ENCODE measurements at places on chromosomes 4 and X.

DNA sequence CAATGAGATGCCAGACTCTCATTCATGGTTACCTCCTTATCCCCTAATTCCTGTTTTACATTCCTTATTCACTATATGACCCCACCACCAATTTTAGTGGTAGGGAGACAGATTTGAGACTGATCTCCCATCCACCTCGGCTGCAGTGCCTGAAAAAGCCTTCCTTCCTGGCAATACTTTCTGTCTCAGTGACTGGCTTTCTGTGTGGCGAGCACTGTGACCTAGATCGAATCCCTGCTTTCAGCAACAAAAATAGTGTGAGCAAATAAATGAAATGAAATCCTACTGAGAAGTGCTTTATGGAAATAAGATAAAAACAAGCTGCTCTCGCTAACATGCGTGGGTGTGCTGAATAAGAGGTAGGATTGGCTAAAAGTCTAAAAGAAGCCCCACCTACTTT is 165.3 kb downstream of the GPM6A start:
- DNase-seq, result no peak

DNA sequence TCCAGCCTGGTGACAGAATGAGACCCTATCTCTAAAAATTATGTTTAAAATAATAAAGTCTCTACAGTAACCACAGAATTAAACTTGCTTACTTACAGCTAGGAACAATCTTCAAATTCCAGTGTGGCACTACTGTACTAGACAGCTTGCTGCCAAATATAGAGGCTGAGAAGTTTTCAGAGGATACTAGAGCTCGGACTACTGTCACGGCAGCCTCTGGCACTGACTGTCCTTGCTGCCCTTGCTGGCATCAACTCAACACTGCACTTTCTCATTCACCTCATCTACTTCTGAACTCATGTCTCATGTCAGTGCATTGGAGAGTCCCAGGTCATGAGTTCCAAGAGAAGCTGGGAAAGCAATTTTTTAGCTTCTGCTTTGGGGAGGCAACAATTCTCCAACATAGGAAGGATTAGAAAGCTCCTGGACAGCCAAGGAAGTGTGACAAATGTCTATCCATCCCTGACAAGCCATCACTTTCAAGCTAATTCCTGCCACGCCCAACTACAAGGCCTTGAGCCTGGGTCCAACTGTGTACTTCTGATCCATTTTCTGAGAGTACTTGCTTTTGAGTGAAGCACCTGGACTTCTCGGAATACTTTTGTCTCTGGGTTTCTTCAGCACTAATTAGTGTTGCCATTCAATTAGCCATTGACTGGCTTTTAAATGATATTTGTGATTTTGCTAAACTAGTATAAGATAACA is 98.6 kb upstream of the NR3C2 start:
- no peak for DNase-seq

DNA sequence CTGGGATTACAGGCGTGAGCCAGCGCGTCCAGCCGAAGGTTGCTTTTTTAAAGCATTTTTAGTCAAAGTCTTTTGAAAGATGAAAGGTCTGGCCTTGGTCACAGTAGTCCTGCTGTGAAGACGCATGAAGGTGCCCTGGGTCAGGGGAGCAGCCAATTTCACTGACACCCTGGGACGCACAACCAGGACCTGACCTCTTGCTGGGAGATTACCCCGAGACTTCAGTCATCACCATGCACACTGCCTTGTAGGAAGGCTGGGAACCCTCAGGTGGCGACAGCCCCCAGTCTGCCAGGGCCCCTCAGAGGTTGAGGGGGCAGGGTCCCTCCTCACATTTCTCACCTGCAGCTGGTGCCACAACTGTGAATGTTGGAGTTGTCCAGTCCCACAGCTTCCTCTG is 53.2 kb downstream of the CPLX1 start:
- DNase-seq, result no peak

DNA sequence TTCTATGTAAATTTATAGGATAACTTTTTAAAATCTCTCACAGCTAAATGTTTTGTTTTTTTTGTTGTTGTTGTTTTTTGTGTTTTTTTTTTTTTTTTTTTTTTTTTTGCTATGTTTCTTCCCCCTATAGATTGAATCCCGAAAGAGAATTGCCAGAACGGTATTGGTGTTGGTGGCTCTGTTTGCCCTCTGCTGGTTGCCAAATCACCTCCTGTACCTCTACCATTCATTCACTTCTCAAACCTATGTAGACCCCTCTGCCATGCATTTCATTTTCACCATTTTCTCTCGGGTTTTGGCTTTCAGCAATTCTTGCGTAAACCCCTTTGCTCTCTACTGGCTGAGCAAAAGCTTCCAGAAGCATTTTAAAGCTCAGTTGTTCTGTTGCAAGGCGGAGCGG is 4.1 kb downstream of the BRS3 start:
- no peak for DNase-seq

- DNase-seq, result no peak
Measured at GRCh38 chrX:10010686-10011085, 43.5 kb downstream of the CLDN34 start.

DNA sequence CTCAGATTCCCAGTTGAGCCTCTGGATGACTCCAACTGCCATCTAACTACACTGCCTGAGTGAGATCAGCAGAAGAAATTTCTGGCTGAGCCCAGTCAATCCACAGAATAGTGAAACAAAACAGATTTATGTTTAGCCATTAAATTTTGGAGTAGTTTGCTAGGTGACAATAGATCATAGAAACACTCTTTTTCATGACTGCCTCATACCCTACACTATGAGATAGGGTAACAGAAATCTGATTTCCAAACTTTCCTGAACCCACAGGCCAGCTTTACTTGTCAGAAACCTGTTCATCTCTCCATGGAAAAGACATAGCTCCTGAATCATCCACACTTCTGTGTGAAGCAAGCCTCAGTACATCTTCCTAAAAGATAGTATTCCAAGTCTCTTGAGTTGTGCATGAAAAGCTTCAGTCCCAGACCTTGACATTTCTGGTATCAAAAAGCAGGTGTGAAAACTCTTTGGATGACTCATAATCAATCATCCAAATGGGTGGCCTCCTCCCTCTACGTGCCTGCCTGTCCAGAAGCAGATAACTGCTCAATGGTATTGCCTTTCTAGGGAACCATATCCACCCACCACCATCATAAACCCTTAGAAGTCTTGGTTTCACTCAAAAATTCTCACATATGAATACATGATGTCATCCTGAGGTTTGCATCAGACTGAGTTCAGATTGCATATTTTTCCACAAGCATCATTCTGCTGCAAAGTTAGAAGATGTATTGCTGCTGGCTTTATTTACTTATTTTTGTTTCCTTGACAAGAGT is 47.5 kb upstream of the RAP2C start:
- no peak for DNase-seq

DNA sequence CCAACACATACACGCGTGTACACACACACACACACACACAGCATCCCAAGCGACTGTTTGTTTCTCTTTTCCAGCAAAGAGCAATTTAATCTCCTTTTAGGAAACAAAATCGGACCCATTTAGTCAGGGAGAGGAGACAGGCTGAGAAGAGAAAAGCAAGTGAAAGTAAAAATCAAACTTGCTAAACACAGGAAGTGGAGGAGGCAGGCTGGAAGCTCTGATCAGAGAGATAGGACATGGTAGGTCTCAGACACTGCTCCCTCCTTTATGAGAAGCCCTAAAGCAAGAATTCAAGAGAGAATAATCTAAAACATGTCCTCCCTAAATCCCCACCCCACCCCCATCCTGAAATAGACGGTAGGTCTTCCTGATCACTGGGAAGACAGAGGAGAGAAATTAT is 62.3 kb downstream of the GPC3 start:
- DNase-seq, result no peak

DNA sequence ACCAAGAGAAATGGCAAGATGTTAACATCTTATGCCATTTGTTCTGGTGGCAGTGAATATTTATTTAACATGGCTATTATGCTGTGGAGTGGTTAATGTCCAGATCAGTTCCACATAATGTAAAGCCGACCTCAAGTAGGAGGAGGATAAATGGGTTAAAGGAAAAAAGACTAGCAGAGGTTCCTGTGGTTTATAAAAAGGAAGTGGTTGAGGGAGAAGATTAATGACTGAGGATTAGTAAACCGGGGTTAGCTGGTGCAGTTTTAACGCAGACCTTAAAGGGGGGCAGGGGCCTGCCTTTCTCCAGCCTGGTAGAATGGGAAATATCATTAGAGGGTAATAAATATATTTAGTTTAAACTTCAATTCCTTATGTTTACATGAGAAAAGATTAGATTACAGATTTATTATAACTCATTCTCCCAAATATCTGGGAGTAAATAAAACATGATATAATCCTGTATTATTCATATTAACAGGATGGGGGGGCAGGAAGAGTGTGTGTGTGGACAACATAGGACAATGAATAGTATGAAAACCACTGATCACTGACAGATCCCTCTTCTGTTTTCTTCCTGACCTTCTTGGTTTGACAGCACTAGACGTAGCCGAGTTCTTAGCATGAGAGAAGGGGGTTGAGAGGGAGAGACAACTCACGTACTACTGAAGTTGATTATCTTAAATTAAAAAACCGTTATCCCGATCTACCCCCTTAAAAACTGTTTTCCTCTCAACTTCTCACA is 124.1 kb upstream of the LIMCH1 start:
- DNase-seq, result no peak

GRCh38 chrX:47202316-47202715 is 8.7 kb downstream of the UBA1 start:
- no peak for DNase-seq

DNA sequence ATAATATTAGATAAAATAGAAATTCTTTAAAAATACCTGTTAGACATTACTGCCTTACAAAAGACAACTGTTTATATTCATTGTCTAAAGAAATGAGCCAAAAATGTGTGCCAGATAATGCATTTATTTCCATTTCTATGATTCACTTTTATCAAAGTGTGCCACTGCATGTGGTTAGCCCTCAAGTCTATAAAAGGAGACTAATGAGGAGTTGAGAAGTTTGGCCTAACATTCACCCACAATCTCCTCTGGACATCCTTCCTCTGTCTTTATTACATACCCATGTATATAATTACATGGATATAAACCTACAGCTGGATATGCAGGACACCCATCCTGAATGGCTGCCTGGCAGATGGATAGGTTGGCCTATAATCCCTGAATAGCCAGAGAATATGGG is 42.6 kb upstream of the PDE5A start:
- DNase-seq, result no peak

DNA sequence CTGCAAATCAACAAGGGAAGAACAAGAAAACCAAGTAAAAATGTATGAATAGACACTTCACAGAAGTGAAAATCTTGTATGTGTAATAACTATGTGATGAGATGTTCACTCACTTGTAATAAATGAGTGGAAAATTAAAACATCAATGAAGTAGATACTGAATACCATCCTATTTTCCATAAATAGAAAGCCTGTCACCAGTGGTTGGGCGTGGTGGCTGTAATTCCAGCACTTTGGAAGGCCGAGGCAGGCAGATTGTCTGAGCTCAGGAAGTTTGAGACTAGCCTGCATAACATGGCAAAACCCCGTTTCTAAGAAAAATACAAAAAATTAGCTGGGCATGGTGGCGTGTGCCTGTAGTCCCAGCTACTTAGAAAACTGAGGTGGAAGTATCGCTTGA is 53.5 kb upstream of the SOD3 start:
- no peak for DNase-seq

DNA sequence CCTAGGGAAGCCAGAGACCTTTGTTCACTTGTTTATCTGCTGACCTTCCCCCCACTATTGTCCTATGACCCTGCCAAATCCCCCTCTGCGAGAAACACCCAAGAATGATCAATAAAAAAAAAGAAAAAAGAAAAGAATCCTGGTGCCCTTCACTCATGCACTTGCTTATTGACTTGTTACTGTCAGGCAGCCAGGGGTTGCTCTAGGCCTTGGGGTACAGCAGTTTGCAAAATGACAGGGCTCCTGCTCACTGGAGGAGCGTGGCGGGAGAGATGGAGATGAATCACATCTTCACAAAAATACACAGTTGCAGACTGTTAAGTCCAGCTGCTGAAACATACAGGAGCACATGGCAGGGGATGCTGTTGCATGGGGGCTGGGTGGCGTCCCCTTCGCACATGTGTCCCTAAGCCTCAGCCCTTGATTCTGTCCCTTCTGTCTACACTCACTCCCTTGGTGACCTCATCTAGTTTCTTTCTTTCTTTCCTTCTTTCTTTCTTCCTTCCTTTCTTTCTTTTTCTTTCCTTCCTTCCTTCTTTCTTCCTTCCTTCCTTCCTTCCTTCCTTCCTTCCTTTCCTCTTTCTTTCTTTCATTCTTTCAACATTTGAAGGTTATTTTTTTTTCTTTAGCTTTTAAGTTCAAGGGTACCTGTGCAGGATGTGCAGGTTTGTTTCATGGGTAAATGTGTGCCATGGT is 16.9 kb upstream of the TMEM271 start:
- DNase-seq, result no peak

DNA sequence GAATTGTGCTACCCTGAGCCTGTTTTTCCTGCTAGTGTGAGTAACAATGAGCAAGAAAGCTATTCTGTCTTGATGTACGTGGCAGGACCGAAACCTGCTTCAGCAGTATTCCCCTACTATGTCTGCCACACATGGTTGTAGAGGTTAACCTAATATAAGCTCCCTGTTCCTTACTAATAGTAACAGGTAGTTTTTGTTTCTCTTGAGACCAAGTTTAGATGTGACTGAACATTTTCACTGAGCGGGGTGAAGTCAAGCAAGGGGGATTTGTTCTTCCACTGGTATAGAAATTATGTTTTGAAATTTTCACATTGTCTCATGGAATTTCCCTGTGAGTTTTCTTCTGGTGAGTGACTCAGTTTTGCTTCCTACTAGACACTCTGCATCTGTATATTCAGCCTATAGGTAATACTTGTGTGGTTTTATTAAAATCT is 37.3 kb downstream of the RRAGB start:
- no peak for DNase-seq

DNA sequence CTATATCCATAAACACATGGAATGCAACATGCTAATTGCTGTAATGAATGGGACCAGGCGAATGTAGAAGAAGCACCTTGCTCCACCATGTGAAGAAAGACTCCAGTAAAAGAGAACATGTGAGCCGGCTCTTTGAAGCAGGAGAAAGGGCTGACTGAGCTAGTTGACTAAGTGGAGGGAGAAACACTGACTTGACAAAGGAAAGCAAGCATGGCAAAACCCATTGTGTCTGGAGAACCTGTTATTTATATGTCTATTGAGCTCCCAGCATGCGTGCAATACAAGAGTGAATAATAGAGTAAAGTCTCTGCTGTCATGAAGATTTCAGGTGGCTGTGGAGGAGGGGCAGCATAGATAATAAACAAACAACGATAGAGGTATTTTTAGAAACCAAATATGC is 559.9 kb downstream of the RAB28 start:
- no peak for DNase-seq

DNA sequence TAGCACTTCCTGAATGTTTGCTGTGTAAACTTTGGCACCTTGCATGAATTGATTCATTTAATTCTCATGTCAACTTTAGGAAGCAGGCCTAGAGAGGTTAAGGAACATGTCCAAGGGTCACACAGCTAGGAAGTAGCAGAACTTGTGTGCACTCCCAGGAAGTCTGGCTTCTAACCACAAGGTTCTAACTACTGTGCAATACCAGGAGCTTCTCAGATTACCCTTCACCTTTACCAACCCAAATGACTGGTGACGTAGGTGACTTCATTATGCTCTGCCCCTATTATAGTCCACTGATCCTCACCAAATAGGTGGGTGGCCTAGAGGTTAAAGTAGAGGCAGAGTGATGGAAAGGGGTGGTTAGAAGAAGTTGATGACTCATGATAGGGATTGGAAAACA is 14.4 kb downstream of the AR start:
- no peak for DNase-seq

Data from ACHN (cell line).